ENCODE measurements at places on chromosomes 13 and 19. TPM values are rescaled to one million over a fixed set of nuclear protein-coding genes. Genes with fewer than 3 reads are reported as not detected.

GRCh38 chr19:49061445-49061844 lies 3.2 kb downstream of the NTF4 start:
- H3K4me3 ChIP-seq, result no peak overlapping the region
- H3K4me1 ChIP-seq, result no peaks in the 10 kb centered on the region
- no peak for DNase-seq
- peaks cover 27% of the 10 kb centered on the region for H3K27me3 ChIP-seq

- H3K27ac ChIP-seq, result no peak overlapping the region
- H3K27me3 ChIP-seq, result no peaks in the 10 kb centered on the region
- H3K4me1 ChIP-seq, result no peaks in the 10 kb centered on the region
- no peak for DNase-seq
- no peak overlapping the region for H3K4me3 ChIP-seq
These were observed 55.5 kb downstream of the BRCA2 start for GRCh38 chr13:32370805-32371204.

The DZIP1 gene
- 47.6 TPM for total RNA-seq

DNA sequence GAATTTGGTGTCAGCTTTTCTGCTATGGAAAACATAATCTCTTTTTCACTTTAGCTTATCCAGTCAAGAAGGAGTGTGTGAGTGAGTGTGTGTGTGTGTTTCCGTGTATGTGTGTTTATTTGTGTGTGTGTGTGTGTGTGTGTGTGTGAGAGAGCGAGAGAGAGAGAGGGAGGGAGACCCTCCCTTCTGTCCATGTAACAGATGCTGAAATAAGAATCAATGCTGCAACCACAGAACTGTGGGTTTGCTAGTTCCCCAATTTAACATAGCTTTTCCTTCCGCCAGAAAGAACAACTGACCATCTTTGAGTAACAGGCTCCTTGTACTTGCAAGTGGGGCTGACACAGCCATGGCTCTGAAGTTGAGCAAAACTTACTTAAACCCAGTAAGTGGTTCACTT lies 5.2 kb downstream of the LCP1 start:
- no peaks in the 10 kb centered on the region for H3K27me3 ChIP-seq
- H3K4me3 ChIP-seq, result no peak overlapping the region
- no peak overlapping the region for H3K27ac ChIP-seq
- H3K4me1 ChIP-seq, result no peaks in the 10 kb centered on the region

The CDC16 gene
- total RNA-seq, result 29.9 TPM

The MAMSTR gene
- 19.5 TPM for total RNA-seq

- H3K4me1 ChIP-seq, result no peaks in the 10 kb centered on the region
- peak; percentile 89 for DNase-seq
- H3K4me3 ChIP-seq, result peak overlapping the region; percentile 31
- H3K27ac ChIP-seq, result peak overlapping the region; percentile 37
These were observed 19.3 kb downstream of the PALM start for GRCh38 chr19:728011-728410.

The SH2D3A gene
- total RNA-seq, result not detected

The TSHZ3 gene
- 52.5 TPM for total RNA-seq

The CYP4F2 gene
- total RNA-seq, result not detected

DNA sequence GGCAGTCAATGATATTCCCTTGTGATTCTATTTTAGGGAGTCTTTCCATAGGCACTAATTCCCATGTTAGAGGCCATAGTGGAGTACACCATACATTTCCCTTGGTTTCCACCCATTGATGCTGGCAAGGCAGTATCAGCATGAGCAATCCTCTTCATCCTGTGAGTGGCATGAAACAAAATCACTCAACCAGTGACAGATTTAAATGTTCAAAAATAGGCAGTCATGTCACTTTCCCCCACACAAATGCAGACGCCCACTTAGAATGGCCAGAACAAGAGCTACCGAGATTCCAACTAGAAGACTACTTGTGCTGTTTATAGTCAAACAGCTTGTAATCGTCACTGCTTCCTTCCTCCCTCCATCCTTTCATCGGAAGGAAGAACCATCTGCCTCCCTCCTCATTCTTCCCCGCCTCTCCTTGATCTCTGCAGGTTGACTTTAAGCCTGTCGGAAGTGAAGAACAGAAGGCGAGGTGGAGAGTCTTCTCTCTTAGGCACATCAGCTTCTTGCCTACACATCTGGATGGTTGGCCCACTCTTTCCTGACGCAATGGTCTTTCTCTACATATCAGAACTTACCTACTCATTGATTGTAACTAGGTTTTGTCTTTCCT lies 22.6 kb downstream of the RASL11A start:
- H3K4me3 ChIP-seq, result no peak overlapping the region
- H3K36me3 ChIP-seq, result no peaks in the 10 kb centered on the region
- no peaks in the 10 kb centered on the region for H3K4me1 ChIP-seq
- peaks cover 34% of the 10 kb centered on the region for H3K27me3 ChIP-seq

- peak overlapping the region; percentile 81 for H3K27ac ChIP-seq
- H3K36me3 ChIP-seq, result no peaks in the 10 kb centered on the region
- H3K4me1 ChIP-seq, result peaks cover 42% of the 10 kb centered on the region
- DNase-seq, result peak; percentile 97
These were observed 67.7 kb downstream of the ALOX5AP start for GRCh38 chr13:30802953-30803478.

GRCh38 chr13:75762076-75762937 lies 126.2 kb downstream of the LMO7 start:
- no peaks in the 10 kb centered on the region for H3K36me3 ChIP-seq
- no peaks in the 10 kb centered on the region for H3K27me3 ChIP-seq
- no peak for DNase-seq
- no peak overlapping the region for H3K4me3 ChIP-seq
- no peaks in the 10 kb centered on the region for H3K4me1 ChIP-seq

The SLC25A41 gene
- total RNA-seq, result 0.14 TPM

DNA sequence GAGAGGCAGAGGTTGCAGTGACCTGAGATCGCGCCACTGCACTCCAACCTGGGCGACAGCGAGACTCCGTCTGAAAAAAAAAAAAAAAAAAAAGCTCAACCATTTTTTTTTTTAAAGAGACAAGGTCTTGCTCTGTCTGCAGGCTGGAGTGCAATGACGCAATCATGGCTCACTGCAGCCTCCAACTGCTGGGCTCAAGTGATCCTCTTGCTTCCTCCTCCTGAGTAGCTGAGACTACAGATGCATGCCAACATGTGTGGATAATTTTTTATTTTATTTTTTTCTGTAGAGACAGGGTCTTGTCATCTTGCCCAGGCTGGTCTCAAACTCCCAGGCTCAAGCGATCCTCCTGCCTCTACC lies 10.3 kb downstream of the EHD2 start:
- H3K27ac ChIP-seq, result peak overlapping the region; percentile 50
- no peaks in the 10 kb centered on the region for H3K27me3 ChIP-seq
- H3K4me3 ChIP-seq, result peak overlapping the region; percentile 48
- no peaks in the 10 kb centered on the region for H3K36me3 ChIP-seq
- H3K4me1 ChIP-seq, result peaks cover 18% of the 10 kb centered on the region
- DNase-seq, result peak; percentile 57

GRCh38 chr13:47679401-47679800 lies 321.7 kb downstream of the SUCLA2 start:
- no peaks in the 10 kb centered on the region for H3K27me3 ChIP-seq
- no peak overlapping the region for H3K4me3 ChIP-seq
- no peak for DNase-seq

The ZNF100 gene
- 24.5 TPM for total RNA-seq

DNA sequence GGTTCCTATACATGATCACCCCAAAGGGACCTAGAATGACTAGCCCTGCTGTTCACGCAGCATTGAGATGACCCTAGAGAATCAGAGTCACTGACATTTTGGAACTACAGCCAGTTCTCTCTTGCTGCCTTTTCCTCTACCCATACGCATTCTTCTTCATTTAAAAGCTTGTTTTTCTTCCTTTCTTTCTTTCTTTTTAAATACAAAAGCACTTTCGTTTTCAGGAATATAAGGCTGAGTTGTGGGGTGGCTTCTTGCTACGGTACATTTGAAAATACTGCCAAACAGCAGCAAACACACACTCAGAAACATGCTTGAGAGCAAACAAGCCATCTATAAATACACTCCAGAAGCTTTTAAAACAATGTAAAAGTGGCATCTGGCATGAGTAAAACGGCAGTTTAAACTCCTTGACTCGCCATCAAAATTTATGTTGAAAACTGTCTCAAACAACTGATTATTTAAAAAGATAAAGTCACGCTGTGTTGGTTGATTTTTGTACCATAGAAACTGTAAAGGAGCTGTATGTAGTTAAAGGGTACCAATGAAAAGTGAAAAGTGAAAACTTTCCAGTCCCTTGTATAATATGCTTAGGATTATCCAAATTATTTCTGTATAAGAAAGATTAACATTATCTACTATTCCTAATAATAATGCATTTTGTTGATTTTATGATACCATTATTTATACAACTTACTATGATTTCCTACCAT lies 95.6 kb downstream of the PCDH9 start:
- no peaks in the 10 kb centered on the region for H3K27me3 ChIP-seq
- peaks cover 5% of the 10 kb centered on the region for H3K4me1 ChIP-seq
- DNase-seq, result peak; percentile 10
- H3K36me3 ChIP-seq, result no peaks in the 10 kb centered on the region
- peak overlapping the region; percentile 30 for H3K4me3 ChIP-seq

The ACP7 gene
- not detected for total RNA-seq

- H3K4me1 ChIP-seq, result peaks cover 22% of the 10 kb centered on the region
- H3K27ac ChIP-seq, result peak overlapping the region; percentile 14
- no peak overlapping the region for H3K4me3 ChIP-seq
- DNase-seq, result no peak
- H3K36me3 ChIP-seq, result no peaks in the 10 kb centered on the region
These were observed 275.6 kb downstream of the KLF5 start for GRCh38 chr13:73334445-73334844.

GRCh38 chr19:13350759-13351158 lies 155.5 kb downstream of the CACNA1A start:
- H3K4me1 ChIP-seq, result no peaks in the 10 kb centered on the region
- no peaks in the 10 kb centered on the region for H3K27me3 ChIP-seq
- DNase-seq, result no peak
- no peak overlapping the region for H3K4me3 ChIP-seq
- H3K27ac ChIP-seq, result no peak overlapping the region
- no peaks in the 10 kb centered on the region for H3K36me3 ChIP-seq

- no peaks in the 10 kb centered on the region for H3K27me3 ChIP-seq
- H3K36me3 ChIP-seq, result no peaks in the 10 kb centered on the region
- no peak overlapping the region for H3K27ac ChIP-seq
- no peaks in the 10 kb centered on the region for H3K4me1 ChIP-seq
- no peak overlapping the region for H3K4me3 ChIP-seq
These were observed 55.5 kb upstream of the KATNAL1 start for GRCh38 chr13:30362869-30363268.

DNA sequence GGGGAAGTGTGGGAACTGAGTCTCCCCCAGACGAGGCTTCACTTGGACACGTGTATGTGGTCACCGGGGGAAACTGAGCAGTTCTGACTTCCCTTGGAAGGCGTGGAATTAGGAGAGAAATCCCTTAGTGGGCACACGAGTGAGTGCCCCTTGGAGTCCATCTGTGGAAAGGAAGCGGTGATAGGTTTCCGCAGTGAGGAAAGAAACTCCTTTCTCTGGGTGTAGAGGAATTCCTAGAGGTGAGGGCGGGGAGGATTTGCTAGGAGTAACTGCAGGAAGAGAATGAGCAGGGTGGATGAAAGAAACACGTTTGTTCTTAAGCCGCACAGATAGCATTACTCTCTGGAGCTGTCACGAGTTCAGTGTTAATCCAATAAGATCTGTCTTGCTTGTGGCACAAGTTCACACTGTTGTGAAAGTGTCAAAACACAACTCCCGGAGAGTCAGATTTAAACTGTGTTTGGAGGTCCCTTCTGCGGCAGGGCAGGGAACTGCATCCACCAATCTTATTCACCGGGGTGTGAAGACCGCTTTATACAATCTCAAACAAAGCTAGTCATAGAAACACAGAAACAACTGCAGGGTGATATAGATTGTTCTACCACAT lies 1.2 kb downstream of the KL start:
- H3K27me3 ChIP-seq, result no peaks in the 10 kb centered on the region
- no peak overlapping the region for H3K4me3 ChIP-seq
- no peak for DNase-seq
- peaks cover 10% of the 10 kb centered on the region for H3K4me1 ChIP-seq
- no peak overlapping the region for H3K27ac ChIP-seq

DNA sequence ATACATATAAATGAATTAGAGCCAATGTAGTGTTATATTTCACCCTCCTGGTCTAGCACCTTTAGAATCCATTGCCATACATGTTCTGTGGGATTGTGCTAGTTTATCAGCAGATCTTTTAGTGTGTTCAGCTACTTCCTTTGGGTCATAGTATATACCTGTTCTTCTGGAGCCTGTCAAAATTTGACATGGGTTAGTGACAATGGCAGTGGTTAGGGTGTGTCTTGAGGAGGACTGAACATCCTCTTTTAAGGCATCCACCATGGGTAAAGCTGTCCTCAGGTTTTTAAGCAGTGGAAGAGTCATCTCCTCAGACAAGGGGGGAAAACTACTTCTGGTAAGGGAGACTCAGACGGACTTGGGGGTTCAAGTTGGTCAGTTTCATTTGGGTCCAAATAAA lies 29.4 kb downstream of the DNAJC3 start:
- no peaks in the 10 kb centered on the region for H3K4me1 ChIP-seq
- no peak overlapping the region for H3K4me3 ChIP-seq
- no peak for DNase-seq
- H3K36me3 ChIP-seq, result peaks cover 12% of the 10 kb centered on the region
- no peak overlapping the region for H3K27ac ChIP-seq
